GM04503 (cell line): ENCODE measurements at places on chromosomes 2 and 18.

DNA sequence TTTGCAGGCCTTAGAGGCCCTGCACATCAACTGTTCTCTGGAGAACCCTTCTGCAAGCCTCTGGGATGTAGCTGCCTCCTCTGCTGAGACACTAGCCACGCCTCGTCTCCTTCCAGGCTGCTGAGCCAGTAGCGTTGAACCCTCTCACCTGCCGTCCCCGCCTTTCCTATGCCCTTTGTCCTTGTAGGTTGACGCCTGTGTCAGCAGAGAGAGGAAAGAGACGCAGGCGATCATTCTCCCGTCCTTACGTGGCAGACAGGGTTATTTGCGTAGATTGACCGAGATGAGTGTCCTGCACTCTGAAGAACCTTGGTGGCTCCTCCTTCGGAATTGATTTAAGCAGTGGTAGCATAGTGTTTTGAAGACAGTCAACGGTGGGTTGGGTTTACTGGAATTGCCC, 27.8 kb downstream of the ID2 start:
- DNase-seq: no peak

DNA sequence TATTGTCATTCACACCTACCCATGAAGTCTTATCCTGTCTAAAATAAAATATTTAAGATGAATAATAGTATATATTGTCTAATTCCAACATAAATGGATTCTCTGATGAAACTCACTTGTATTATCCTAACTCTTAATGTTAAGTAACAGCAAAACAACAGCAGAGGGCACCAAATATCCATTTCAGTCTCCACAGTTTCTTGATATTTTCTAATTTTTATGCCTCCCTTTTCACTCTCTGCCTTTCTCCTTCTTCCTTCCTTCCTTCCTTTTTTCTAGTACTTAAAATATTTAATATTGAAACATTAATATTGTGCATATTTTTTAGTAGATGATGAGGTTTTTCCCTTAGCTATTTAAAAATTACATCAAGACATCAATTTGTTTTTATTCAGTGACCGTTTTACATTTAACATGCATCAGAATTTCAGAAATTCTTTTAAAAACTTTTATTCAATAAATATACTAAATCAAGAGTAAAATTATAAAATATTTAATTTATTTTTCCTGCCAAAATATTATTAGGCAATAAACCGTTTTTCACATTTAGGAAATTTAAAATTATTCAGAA, 97.6 kb downstream of the WDR7 start:
- DNase-seq: no peak

GRCh38 chr2:3253913-3254441, 123.6 kb downstream of the EIPR1 start:
- DNase-seq: no peak

DNA sequence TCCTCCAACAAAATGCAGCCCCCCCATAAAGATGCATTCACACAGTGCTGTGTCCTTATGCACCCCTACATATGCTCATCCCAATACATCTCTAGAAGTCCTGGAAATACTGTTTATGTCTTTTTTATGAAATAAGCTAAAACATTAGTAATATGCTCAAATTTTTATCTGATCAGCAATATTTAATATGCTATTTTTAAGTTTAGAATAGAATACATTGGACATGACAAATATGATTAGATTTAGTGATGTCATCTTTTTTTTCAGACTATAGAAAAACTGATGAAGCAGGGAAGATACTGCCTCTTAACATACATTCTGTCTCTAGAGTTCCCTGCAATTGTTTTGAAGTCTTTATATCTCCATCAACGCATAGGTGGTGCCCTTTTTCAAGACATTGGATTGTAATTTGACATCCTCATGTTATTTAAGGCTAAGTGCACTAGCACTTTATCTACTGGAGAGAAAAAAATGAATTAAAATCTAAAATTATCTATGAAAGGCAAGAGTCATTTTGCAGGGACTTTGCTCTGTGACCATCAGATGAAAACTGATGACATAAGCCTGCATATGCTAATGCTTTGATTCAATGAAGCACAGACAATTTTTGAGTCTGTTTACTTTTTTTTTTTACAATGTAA, 395.3 kb downstream of the LPIN1 start:
- DNase-seq: no peak

GRCh38 chr2:168731616-168732015, 70.8 kb upstream of the NOSTRIN start:
- DNase-seq: no peak

DNA sequence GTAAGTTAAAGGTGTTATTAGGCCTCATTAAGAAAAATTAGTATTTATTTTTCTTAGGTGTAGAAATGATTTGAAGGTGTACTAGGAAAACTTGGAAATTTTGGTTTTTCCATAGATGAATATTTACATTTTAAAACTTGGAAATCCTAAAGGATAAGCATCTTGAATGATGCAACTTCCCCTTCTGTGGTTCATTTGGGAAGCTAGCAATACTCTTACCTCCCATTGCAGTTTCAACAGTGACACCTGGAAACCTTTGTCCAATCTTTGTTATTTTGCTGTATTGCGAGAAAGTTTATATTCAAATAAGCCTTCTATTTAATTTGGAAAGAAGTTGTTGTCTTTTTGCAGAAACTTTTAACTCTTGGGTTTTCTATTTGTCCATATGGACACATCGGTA, 68.5 kb downstream of the ZEB2 start:
- no peak for DNase-seq

DNA sequence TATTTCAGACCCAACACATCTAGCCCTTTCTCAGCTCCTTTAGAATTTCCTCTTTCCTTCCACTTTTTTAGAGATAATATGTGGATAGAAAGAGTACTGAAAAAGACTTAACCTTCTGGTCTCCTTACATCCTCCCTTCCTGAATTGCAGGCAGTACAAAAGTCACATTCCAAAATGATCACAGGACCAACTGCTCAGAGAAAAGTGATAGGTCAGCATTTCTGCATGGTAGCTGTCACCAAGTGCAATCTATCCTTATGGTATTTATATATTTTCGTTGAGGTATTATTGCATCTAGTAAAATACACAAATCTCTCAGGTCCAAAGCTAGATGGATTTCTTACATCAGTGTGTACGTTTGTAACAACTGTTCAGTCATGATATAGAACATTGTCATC, 427.5 kb downstream of the LPIN1 start:
- DNase-seq: no peak

DNA sequence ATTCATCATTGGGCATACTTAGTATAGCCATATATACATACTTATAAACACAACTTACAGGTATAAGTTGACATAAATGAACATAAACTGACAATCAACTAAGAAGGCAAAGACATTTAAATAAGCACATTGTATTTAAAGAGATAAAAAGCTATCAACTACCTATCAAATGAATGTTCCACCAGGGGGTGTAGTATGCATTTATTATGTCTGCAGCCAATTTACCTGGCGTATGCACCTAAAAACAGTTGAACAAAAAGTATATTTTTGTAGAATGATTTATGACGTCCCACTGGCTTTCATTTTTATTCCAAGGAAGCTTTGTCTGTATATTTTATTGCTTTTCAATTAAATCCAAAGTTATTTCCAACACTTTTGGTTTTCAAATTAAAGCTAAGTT, 323.5 kb downstream of the AFF3 start:
- no peak for DNase-seq

GRCh38 chr2:3430740-3431490, 51.4 kb downstream of the TRAPPC12 start:
- no peak for DNase-seq

- DNase-seq: no peak
Measured at GRCh38 chr2:207534417-207534816, 4.7 kb downstream of the CREB1 start.

- DNase-seq: no peak
Measured at GRCh38 chr2:29275186-29275585, 160.0 kb downstream of the CLIP4 start.

DNA sequence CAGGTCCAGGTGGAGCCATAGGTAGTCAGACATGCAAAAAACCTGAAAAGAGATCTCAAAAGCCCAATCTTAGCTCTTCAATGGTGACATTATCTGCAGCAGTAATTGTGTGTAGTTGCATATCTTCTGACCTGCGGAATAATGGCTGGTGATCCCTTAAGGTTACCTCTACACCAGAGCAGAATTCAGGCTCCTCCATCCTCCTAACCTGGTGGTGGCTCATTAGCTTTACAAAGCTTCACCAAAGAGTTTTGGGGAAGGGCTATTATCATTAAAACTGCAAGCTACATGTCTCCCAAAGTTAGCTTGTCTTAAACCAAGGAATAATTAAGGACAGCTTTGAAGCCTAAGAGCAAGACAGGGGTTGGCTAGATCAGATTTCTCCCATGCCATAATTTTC, 42.6 kb upstream of the CHST9 start:
- DNase-seq: no peak

GRCh38 chr2:176682278-176682677, 413.0 kb downstream of the MTX2 start:
- DNase-seq: peak; percentile 45

GRCh38 chr2:58051445-58051844, 4.8 kb downstream of the VRK2 start:
- DNase-seq: no peak

- no peak for DNase-seq
Measured at GRCh38 chr2:118131771-118132170, 43.5 kb downstream of the INSIG2 start.

- DNase-seq: no peak
Measured at GRCh38 chr2:207223051-207223450, 57.3 kb upstream of the KLF7 start.

- no peak for DNase-seq
Measured at GRCh38 chr18:23273443-23273966, 138.2 kb downstream of the CABLES1 start.

DNA sequence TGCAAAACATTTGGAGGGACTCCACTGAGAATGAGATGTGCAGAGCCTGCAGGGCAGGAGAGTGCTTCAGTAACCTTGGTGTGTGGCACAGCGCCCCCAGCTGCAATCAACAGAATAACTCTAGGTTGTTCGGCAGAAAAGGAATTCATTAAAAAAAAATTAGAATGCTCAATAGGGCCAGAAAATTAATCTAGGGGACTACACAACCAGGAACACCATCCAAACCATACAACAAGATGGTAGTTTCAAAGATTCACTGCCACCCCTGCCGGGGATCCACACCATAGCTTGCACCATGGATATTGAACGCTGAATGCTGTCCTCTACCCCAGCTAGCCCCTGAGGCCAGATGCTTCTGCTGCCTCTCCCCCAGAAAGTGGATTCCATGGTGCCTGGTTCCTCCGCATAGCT, 50.1 kb downstream of the THUMPD2 start:
- no peak for DNase-seq

DNA sequence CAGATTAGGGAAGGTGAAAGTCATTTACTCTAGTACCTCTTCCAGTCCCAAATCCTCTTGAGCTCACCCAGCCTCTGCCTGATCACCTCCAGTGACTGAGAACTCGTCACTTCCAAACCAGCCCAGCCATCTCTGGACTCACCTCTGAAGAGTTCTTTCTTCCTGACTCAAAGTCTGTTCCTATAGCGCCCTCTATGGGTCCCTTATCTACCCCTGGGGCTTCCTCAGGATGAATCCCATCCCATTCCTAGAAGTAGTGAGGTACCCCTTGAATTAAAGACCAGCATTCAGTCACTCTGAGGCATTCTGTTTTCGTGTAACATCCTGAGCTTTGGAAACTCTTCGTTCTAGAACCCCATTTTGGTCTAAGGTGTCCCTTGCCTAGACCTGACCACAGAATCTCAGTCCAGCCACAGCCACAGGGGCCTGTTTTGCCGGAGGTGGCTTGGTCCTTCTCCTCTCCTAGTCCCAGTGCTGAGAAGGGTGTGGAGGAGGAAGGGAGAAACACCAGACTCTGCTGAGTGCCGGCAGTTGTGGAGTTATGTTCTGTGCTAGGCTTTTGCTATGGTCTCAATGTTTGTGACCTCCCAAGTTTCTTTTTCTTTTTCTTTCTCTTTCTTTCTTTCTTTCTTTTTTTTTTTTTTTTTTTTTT, 32.7 kb downstream of the SIX3 start:
- no peak for DNase-seq

DNA sequence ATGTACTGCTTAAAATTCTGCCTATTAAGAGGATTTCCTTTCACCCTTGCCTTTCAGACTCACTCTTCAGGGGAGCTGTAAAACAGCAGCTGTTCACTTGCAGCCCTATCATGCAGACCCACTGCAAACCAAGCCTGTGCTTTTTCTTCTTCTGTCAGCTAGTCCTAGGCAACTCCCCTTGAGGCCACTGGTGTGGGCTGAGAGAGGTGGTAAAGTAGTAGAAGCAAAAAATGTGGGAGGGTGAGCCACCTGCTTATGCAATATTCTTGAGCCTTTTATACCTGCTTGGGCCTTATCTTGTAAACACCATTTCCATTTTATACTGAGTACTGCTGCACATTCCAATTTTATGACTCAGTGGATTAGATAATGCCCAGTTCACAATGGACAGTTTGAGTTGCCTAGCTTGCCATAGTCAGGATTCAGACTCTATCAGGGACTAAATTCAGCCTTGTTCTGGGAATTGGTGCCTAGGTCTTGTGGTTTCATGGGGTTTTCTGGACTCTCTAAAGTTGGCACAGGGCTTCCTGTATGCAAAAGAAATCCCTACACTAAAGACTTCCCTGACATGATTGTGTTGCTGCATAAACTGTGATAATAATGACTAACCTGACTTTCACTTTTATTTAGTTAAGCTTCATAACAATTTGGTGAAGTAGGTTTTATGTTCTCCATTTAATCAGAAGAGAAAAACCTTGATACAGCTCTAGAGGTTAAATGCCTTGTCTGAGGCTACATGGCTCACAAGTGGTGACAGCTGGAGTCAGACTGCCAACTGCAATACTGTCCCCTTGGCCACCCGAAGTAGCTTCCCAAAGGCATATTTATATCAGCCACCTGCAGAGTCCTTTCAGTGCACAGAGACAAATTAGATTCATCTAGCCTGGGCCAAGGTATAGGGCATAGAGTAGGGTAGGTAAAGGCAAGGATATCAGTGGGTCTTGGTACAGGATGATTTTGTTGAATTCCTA, 47.4 kb upstream of the KDM3A start:
- DNase-seq: no peak

DNA sequence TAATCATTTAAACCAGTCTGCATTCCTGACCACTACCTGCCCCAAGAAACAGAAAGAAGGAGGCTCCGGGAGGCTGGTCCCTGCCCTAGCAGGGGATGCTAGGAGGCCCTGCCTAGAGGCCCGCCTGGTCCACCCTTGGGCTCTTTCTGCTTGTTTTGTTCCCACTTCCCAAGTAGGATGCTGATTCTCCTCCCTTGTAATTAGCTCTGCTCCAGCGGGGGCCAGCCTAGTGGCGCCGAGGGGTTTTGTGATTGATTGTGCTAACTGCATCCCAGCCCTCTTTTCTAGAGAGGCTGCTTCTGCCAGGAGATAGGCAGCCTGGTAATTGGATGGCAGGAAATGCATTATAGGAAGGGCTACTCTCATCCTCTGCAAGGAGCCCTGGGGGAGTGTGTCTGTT, 220.0 kb downstream of the LOXHD1 start:
- DNase-seq: no peak

DNA sequence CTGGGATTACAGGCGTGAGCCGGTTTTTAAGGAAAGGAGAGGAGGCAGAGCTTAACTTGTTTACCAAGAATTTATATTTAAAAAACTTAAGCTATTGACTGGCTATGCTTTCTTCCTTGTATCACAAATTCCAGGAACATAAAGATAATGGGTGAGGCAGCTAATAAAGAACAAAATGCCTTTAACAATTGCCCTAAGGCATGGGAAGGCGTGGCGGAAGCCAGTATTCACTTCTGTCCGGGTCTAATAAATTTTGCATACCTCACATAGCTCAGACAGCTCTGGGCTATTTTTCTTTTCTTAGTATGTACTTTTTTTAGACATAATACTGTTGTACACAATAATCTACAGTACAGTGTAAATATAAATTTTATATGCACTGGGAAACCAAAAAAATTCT, 1.0 kb upstream of the LDAH start:
- no peak for DNase-seq

- no peak for DNase-seq
Measured at GRCh38 chr2:154449951-154450658, 248.4 kb upstream of the KCNJ3 start.
